Activated CD8-positive, alpha-beta T cell treated with anti-CD3 and anti-CD28 coated beads for 36 hours (primary cell): ENCODE measurements at places on chromosomes 4 and X. TPM values are rescaled to one million over a fixed set of nuclear protein-coding genes. Genes with fewer than 3 reads are reported as not detected.

CHRNA9 gene
- 0.38 TPM for total RNA-seq

GRCh38 chr4:1711571-1712215 is 426 bp downstream of the SLBP start:
- DNase-seq, result peak; percentile 44

AMBN gene
- total RNA-seq, result not detected

GRCh38 chr4:114263233-114263632 is 283.8 kb upstream of the ARSJ start:
- no peak for DNase-seq

DNA sequence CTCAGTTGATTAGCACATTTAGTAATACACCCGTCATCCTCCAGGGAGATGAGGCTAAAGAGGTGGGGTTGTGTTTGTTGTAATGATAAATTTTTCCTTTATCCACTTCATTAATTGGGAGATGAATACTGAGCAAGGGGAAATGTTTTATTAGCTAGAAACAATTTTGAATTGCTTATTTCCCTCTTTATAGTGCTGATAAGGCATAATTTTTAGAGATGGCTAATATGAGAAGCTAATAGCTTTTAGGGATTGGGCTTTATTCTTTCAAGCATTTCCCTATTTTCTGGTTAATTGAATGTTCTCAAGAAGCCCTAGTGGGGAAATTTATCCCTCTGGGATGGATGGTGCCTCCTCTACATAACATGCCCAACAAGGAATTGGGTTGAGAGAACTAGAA is 365.2 kb upstream of the IGFBP7 start:
- no peak for DNase-seq

GSX2 gene
- total RNA-seq, result not detected

ABCD1 gene
- total RNA-seq, result 4.4 TPM

PNMA6E gene
- not detected for total RNA-seq

DNA sequence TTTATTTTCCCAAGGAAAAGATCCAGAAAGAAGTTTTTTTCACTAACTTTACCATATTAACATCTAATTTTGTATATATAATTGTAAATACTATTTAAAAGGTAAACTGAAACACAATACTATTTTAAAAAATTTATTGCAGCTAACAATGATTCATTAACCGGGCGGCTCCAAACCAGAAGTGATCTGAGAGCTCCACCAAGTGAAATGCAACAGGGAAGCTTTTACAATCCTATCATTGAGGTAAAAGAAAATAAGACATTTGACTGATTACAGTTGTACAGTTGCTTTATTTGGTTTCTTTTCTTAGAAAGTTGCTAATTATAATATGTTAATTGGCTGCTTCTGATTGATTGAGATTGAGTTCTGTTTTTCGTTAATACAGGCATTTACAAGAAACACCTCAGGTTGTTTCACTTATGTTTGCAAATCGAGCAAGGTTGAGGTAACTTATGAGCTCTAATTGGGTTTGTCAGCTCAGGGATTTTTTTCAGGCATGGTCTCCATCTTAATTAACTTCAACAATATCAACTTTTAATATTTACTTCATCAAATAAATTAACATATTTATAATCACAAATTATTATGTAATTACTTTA is 220.2 kb upstream of the UGT8 start:
- no peak for DNase-seq

- no peak for DNase-seq
These were observed 6.5 kb downstream of the TIFA start for GRCh38 chr4:112279025-112279881.

GRCh38 chr4:88285235-88285653 is 883 bp upstream of the PPM1K start:
- no peak for DNase-seq

MAGEC1 gene
- not detected for total RNA-seq

FREM3 gene
- not detected for total RNA-seq

NAP1L2 gene
- total RNA-seq, result 1.0 TPM

DNA sequence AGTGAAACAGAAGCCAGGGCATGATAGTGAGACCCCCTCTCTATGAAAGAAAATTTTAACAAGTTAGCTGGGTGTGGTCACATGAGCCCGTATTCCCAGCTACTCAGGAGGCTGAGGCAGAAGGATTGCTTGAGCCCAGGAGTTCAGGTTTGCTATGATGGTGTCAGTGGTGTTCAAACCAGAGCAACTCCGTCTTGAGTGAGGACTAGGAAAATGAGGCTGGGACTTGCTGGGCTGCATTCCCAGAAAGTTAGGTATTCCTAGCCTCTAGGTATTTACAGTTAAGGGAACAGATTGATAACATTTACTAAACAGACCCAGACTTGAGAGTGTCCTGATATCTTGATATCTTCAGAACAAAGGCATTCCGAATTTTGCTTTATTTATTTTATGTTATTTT is 37.0 kb upstream of the NOCT start:
- no peak for DNase-seq

GRCh38 chr4:42747971-42748370 is 91.1 kb upstream of the ATP8A1 start:
- DNase-seq, result no peak

DNA sequence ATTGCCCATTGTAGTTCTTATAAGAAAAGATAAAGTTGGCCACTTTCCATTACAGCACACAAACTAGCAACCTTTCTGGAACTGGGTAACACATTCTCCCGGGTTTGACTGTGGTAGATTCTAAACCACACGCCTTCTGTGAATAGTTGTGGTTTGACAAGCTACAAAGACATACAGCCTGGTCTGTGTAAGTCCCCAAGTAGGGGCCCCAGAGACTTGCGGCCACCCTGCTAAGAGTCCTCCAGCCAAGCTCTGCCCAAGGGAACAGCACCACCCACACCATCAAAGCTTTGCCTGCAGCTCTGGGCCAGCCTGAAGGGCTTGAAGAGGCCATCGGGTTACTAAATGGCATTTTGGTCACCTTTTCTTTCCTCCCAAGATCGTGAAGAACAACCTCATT is 203.4 kb downstream of the MAML3 start:
- DNase-seq, result peak; percentile 85

DNA sequence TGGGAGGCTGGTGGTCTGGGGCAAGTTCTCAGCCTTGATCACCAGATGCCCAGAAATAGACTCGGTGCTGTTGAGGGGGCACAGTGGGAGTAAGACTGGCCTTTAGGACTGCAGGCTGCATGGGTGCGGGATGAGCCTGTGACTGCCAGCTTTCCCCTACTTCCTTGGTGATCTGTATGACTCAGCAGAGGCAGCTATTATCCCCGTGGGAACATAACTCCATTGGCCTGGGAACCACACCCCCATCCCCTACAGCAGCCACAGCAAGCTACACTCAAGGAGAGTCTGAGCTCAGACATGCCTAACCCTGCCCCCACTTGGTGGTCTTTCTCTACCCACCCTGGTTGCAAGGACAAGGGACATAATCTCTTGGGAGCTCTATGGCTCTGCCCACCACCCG is 20.6 kb downstream of the CLIC2 start:
- DNase-seq, result no peak

DNA sequence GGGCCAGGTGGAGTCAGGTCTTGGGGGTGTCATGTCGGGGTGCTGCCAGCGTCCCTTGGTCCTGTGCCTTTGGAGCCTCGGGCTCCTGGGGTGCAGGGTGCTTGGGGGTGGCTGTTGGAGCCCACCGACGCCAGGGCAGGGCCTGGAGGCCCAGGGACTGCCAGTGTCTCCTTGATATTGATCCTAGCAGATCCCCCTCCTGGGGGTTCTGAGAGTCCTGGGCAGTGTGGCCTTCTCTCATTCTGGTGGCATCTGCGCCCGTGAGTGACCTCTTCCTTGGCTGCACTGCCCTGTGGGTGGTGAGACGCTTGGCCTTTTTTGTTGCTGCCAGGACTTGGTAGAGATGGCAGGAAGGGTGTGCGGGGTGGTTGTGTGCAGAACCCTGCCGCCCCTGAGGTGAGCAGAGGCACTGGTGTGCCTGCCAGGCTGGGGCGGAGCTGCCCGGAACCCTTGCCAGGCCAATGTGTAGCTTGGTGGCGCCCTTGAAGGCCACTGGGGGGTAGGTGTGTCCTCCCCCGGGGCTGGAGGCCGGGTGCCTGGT is 7.0 kb downstream of the NAT8L start:
- no peak for DNase-seq

DNA sequence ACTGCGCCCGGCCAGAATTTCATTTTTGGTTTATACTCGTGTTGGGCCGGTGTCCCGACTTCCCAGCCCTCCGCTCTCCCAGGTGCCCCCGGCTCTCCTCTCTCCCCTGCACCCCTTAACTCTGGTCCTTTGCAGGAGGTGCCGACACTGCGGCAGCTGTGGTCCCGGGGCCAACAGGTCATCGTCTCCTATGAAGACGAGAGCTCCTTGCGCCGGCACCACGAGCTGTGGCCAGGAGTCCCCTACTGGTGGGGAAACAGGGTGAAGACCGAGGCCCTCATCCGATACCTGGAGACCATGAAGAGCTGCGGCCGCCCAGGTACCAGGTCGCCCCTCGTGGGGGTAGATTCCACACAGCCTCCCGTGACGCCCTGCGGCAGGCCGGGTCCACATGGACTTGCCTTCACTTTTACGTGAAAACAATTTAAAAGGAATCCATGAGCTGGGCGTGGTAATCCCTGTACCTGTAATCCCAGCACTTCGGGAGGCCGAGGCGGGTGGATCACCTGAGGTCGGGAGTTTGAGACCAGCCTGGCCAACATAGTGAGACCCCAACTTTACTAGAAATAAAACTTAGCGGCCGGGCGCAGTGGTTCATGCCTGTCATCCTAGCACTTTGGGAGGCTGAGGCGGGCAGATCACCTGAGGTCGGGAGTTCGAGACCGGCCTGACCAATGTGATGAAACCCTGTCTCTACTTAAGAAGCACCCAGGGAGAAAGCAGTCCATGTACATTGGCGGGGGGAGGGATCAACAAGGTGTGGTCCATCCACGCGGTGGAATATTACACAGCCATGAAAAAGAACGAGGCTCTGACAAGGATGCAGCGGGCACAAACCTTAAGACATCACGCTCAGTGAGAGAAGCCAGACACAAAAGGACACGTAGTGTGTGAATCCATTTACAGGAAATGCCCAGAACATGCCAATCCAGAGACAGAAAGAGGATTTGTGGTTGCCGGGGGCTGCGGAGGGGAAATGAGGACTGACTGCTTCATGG is 12.0 kb downstream of the PLCXD1 start:
- DNase-seq, result no peak

BTC gene
- not detected for total RNA-seq

DNA sequence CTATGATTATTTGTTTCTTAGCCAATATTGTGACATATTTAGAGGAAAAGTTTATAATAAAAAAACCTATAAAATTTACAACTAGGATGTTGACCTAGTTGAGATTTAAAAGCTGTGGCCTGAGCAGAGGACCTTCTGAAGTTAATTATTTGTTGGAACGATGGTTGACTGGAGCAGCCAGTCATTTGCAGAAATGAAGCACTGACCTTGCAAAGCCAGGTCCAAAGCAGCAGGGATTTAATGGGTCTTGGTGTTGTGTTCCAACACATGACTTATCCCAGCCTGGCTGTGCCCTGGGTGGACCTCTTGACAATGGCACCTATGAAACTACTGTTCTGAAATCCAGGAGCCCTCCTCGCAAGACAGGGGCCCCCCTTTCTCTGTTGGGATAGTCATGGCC is 235.2 kb downstream of the FRAS1 start:
- DNase-seq, result no peak

GRCh38 chr4:73919691-73920090 is 50.5 kb downstream of the CXCL1 start:
- no peak for DNase-seq

- no peak for DNase-seq
These were observed 58.5 kb downstream of the TEX13C start for GRCh38 chrX:125378205-125378604.

ATP2B3 gene
- total RNA-seq, result not detected

GRCh38 chr4:168188754-168189153 is 96.4 kb downstream of the ANXA10 start:
- DNase-seq, result no peak

DNA sequence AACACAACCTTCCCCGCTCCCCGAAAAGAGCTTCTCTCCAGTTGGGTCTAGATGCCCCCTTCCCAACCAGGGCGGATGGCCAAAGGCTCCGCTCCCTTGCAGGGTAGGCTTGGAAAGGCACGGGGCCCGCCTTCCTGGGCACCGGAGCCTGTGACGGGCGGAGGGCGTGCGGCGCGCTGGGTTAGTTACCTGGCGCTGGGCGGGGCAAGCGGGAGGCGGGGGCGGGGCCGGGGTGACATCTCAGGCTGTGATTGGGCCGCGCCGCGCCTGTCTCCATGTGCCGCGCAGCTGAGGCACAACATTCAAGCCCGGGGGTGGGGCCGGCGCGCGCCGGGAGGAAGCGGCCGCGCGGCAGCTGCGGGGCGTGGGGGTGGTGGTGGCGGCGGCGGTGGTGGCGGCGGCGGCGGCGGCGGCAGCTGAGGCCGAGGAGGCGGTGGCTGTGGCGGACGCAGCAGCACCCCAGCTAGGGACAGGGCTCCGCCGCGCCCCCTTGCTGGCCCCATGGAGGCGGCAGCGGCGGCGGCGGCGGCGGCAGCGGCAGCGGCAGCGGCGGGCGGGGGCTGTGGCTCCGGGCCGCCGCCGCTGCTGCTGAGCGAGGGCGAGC is at the start of gene REPS2:
TSS of gene REPS2 (plus strand) at position 298 of the 604 bp plus-strand sequence. CDS start at position 502, 204 bp downstream.
- DNase-seq, result peak; percentile 82

DNA sequence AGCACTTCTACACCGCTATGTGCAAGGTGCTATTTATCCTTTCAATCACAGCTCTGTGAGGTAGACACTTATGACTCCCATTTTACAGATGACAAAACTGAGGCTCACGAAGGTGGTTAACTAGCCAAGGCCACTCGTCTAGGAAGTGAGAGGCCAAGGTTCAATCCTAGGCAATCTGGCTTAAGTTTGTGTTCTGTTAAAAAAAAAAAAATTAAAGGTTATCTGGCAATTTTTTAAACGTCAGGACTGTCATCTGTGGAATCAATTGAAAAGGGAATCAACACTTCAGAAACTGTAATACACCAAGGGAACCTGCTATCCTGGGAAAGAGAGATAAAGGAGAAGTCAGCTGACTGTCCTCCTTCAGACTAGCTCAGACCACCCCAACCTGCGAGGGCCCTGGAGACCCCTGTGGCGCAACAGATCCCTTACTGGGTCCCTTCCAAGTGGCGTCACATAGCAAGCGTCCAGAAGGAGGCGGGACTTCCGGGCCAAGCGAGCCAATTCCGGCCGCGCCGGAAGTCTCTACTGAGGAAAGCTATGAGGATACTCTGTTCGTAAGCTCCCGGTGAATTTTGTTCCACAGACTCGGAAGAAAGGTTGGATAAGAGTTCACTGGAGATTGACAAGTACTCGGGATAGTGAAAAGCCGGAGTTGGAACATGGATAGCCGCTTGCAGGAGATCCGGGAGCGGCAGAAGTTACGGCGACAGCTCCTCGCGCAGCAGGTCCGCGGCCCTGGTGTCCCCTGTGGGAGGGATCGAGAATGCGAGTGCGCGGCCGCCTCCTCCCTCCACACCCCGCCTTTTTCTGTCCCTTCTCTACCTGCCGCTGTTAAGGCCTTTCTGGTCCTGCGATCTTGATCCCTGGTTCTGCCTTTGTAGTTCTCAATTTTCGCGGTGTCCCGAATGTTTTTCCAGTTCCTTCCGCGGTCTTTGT is at the start of gene METTL14:
TSS of gene METTL14 (plus strand) at position 520 of the 939 bp plus-strand sequence. CDS start at position 663, 143 bp downstream.
- peak; percentile 93 for DNase-seq

DNA sequence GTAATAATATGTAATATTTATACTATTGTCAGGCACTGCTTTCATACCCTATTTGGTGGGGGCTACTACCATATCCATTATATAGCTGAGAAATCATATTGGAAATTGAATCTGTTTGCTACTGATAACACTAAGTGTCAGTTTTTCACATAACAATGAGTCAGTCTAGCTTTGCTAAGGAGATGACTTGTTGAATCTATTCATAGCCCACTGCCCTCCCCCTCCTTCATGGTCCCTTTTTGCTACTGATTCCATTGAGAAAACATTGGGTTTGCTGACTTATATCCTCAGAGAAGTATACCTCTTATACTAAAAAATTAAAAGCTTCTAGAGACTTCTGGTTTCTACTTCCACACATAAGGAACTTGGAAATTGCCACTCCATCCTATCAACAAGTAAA is 1898.4 kb downstream of the STIM2 start:
- no peak for DNase-seq

VEGFC gene
- total RNA-seq, result not detected
